ENCODE measurements at places on chromosomes 6 and 20.

DNA sequence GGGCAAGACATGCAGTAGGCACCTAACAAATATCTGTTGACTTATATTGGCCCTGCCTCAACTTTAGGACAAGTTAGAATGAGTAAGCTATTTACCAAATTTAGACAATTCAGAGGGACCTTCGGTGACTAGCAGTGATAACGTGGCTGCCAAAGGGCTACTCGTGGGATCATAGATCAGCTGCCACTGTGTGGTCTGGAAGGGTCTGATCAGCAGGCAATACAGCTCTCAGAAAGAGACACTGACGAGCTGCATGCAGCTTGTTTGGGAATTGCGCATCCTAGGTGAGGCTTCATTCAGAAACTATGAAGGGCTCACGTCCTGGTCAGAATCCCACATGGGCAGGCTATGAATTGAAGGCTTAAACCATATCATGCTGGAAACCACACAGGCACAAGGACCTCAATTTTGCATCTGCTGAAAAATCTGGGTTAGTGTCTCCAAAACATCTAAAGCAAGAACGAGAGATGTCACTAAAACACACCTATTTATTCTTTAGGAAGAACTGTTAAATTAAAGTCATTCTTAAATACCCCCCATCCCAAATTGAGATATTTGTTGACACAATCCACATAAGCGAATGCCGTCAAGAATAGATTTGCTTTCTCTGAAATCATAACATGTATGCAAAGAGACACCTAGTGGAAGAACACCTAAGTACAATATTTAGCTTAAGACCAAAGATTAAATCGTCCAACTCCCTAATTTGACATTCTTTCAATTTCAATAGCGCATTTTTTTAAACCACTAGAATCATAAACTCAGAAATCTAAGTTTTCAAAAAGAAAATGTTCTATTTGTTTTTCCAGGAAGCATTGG is 79.6 kb downstream of the IPCEF1 start:
- no peak for DNase-seq

DNA sequence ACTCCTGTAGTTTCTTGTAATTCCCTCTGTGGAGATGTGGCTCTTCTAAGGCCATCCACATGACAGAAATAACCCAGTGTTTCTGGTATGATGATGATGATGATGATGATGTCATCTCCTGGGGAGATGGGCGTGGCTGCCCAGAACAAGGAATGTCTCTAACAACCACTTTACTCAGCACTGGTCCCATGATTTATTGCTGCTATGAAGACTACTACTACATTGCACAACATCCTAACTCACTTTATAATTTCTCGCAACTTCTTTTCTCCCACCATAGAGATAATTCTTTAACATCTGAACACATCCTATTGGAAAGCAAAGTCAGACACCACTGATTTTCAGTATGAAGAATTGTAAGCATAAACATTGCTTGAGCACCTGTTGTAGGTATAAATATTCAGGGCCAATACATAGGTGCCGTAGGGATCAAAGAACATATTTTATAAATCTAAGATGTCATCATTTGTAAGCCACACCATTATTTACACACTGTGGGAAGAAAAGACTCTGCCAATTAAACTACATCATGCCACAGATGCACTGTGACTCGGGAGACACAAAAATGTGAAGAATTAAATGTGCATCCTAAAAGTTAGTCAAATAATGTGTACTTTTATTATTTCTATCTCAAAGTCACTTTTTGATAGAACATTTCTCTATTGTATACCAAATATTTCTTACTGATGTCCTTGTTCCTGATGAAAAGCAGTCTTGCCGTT is 6.4 kb downstream of the TPMT start:
- no peak for DNase-seq

DNA sequence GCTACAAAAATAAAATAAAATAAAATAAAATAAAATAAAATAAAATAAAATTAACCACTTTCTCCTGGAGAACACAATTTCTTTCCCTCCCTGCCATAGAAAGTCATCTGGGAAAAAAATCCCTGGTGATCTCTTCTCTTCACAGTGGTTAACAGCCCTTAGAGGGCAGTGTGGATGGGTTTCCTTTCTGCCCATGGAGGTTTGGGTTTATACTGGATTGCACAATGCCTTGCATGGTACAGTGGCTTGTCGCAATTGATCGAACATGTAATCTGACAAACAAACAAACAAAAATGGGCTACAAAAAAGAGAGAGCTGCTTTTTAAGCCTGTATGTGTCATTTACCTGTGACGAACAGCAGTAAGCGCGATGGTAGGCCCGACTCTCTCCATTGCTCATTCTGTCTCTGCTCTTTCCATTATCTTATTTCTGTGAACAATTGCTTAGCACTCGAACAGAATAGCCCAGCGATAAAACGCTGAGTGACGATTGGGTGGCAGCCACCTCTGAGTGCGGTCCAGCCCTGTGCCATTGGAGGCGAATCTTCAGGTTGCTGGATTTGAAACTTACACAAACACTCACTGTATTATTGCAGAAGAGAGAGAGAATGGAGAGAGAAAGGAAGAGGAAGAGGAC is 166.1 kb downstream of the CD83 start:
- no peak for DNase-seq

DNA sequence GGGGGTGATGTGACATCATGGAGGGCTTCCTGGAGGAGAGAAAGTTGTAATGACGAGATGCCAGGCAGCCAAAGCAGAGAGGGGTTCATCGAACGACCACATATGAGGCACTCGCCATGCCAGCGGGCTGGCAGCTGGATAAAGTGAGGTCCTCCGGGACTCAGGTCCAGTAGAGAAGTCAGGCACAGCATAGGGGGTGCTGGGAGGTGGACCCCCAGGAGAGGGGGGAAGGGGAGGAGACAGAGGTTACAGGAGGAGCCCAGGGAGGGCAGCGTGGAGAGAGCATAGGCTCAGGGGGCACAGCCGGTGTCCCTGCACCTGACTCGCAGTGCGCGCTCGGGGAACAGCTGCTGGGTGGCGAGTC is 174.7 kb downstream of the BMP7 start:
- no peak for DNase-seq
